Inflammatory macrophage treated with lipopolysaccharide for 4 hours (primary cell): ENCODE measurements at places on chromosomes 16 and 17.
A peak's percentile ranks its signal among the peaks of the same experiment; 100 is the strongest.

GRCh38 chr17:35889818-35890773, 9.9 kb upstream of the CCL5 start:
- peak; percentile 81 for DNase-seq

DNA sequence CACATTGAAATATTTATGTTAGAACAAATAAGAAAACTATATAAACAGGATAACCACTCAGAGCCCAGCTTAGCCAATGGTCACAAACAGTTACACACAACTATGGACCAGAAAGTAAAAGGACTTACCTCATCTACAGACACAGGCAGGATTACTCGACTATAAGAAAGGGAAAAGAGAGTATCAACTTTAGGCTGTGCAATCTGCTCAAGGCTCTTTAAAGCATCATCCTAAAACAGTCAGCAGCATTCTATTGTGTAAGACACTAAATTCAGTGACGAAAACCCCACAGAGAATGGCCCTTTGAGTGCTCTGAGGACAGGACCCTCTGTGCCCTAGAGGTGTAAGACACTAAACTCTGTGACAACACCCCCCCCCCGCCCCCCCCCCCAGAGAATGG, 4.2 kb downstream of the PITPNA start:
- peak; percentile 69 for DNase-seq

- DNase-seq = no peak
Measured at GRCh38 chr17:51155416-51155815, 2.1 kb downstream of the NME1 start.

GRCh38 chr16:88522276-88522949, 47.8 kb upstream of the ZC3H18 start:
- DNase-seq = no peak

DNA sequence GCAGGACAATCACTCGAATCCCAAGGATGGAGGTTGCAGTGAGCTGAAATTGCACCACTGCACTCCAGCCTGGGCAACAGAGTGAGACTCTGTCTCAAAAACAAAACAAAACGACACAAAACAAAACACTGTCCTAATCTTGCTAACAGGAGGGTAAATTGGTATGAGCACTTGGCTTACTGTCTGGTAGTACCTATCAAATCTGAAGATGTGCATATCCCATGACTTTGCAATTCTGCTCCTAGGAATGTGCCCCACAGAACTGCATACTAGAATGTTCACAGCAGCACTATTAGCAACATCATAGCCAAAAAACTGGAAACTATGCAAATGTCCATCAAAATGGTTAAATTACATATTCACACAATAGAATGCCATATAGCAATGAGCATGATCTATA, 15.7 kb downstream of the MTSS2 start:
- DNase-seq = no peak

GRCh38 chr17:78197147-78197832, 10.1 kb downstream of the AFMID start:
- no peak for DNase-seq

DNA sequence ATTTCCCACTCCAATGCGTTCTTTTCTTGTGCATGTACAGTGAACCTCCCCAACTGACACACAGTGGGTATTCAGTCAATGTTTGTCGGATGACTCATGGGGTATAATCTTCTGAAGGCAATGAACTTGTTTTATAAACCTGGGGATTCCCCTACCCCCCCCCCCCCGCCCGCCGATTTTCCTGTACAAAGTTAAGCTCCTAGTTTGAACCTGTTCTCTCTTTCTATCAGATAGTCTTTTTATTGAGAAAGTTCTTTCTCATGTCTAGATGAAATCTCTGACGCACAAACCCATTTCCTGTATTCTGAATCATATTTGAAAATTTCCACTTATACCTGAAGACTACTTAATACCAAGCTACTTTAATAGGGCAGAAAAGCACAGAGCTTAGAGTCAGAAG, 338.3 kb downstream of the CA10 start:
- DNase-seq = no peak

GRCh38 chr17:69757688-69758430, 317.2 kb upstream of the KCNJ16 start:
- DNase-seq = peak; percentile 93

DNA sequence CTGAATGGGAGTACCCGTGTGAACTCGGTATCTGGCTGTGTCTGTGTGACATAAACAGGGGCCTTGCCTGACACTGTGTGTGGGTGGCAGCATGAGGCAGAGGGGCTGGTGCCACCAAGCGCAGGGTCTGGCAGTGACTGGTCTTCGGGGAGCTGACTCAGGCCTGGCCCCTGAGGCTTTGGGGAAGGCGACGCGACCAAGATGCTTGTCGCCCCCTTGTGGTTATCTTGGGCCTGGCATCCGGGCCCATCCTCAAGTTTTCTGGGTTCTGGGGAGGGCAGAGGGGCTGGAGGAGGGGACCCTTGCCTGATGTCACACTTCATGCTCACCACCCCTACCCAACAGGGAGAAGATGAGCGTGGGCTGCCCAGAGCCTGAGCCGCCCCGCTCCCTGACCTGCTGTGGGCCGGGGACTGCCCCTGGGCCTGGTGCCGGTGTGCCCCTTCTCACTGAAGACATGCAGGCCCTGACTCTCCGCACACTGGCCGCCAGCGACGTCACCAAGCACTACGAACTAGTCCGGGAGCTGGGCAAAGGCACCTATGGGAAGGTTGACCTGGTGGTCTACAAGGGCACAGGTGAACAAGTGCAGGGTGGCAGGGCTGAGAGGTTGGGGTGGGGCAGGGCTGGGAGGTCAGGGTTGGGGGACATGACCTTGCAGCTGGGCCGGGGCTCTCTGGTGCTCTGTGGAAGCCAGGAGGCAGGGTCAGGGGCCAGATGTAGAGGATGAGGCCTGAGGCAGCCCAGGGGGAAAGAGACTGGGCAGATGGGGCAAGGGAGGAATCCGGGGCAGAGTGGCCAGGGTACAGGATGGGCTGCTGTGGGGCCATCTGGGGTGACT, 24.9 kb downstream of the SBK1 start:
- DNase-seq = peak; percentile 52

DNA sequence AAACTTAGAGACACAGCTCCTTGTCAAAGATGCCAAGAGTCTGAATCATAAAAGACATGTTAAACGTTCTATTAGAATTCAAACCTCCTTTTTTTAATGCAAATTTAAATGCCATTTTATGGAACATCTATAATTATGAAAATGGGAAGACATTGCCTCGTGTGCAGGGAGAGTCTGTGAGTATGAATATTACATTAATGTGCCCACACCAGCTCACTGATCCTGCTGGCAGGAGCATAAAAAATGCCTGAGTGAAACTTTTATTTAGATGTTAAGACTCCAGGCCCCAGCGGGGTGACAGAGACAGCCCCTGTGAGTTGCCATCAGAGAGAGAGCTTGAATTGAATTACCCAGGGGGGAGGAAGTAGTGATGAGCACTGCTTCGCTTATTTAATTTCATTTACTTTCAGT, 84.8 kb downstream of the SNX11 start:
- no peak for DNase-seq

DNA sequence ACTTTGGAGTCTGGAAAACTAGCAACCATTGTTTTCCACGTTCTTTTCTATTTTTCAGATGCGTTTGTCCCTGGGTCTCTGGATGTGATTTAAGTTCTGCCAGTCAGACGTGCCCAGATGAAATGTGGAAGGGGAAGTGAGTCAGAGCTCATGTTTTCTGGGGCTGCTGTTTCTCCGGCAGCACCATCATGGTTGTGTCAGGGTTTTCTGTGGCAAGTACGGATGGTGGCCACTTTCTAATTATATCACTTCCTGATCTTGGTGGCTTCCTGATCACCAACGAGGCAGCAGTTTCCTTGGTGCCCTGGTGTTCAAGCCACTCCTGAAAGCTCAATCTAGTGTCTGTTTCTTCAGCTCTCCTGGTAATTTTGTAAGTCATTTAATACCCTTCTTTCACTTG, 31.4 kb upstream of the PMFBP1 start:
- peak; percentile 95 for DNase-seq

DNA sequence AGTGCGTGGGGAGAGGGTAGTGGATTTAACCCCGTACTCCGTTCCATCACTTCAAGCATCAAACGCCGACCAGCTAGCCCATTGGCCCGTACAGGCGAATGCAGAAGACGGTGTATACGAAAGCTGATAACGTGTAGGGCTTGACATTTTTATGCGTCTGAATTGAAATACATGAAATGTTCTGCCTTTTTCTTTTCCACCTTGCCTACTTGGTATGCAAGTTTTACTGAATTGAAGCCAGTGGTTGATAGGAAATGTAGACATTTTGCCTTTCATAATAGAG, 834 bp upstream of the STAT3 start:
- DNase-seq = no peak

DNA sequence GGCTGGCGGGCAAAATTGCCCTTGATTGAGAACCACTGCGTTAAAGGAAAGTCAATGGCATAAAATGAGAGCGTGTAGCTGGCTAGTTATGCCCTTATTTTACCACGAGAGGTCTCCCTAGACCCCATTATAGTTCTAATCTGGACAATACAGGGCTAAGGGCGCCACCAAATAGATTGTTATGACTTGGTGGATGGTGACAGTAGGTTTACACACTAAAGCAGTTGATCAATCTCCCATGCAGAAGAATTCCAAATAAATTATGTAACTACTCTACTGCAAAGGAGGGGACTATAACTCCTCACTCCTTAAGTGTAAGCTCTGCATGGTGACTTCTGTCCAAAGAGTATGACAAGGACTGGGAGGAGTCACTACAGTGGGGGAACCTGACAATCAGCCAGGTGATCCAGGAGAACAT, 20.4 kb upstream of the YPEL2 start:
- DNase-seq = peak; percentile 72

DNA sequence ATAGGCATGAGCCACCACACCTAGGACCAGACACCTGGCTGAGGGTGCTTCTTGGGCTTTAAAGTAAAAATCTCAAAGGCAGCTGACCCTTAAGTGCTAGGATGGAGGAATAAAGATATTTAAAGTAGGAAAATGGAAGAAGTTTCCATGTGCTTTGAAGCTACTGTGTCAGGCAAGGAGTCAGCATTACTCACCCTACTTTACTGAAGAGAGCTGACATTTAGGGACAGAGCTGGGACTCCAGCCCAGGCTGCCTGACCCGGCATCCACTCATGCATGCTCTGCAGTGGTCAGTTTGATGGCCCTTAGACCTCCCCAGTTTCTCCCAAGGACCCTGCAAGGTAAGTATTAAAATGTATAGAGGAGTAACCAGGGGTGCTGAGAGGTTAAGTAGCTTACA, 124.7 kb upstream of the PLCG2 start:
- DNase-seq = no peak

- peak; percentile 98 for DNase-seq
Measured at GRCh38 chr17:76598004-76598439, 12.4 kb upstream of the ST6GALNAC2 start.

- no peak for DNase-seq
Measured at GRCh38 chr16:49867796-49868668, 12.1 kb upstream of the ZNF423 start.

GRCh38 chr16:68229431-68230175, 6.3 kb downstream of the ESRP2 start:
- DNase-seq = peak; percentile 31

DNA sequence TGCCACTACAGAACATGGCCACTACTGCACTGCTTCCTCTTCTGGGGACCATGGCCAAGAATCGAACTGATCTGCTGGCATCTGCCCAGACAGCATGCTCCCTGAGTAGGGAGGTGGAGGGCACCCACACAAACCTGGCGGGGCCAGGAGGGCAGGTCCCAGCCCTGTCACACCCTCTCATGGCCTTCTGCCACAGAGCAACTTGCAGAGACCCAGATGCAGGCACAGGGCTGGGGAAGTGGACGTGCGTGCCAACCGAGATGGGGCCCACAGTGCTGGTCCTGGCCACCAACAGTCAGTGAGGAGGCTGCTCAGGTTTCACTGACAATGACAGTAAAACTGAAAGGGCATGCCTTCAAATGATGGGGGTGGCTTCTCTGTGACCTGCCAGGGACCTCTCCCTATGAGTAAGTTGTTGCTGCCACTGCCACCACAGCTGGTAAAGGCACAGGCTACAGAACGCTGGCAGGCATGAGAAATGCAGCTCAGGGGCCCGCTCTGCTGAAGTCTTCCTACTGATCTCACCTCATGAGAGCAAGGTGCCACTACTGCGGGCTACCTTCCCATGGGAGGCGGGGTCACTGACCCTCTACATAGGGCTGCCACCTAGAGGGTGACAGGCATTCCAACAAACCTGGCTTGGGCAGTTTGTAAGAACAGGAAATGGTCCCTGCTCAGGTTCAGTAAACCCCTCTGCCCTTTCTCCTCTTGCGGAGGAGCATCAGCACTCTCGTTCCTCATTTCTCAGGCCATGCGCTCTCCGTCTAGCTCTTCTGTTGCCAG, 15.5 kb downstream of the HIC1 start:
- DNase-seq = no peak

DNA sequence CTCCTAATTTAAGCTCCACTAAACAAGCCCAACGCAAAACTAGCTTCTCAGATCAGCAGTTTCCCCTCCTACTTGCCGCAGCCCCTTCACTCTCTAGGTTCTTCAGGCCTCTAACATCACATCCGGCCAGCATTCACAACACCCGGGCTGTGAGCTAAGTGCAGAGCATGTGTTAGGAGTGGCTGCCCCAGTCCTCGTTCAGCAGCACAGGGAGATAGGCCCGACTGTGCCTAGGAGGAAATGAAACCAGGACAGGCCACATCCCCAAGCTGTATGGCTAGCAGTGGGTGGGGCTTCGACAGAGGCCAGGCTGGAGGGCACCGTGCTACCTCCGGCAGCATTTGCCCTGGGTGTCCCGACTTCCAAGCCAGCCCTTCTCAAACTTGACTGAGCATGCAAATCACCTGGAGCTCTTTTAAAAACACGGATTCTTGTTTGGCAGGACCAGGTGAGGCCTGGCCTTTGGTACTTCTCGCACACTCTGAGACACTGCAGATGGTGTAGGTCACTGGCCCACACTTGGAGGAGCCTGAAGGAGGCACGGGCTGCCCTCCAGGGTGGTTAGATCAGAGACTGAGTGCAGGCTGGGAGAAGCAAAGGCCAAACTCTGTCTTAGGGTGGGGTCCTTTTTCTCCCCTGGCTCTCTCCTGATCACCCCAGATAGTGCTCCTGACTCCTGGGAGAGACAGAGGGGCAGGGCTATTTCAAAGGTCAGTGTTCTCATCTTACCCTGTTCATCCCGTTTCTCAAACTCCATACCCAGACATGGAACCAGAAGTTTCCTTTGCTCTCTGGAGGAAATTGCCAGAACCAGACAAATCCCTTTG, 202.0 kb downstream of the C16orf78 start:
- DNase-seq = peak; percentile 83

DNA sequence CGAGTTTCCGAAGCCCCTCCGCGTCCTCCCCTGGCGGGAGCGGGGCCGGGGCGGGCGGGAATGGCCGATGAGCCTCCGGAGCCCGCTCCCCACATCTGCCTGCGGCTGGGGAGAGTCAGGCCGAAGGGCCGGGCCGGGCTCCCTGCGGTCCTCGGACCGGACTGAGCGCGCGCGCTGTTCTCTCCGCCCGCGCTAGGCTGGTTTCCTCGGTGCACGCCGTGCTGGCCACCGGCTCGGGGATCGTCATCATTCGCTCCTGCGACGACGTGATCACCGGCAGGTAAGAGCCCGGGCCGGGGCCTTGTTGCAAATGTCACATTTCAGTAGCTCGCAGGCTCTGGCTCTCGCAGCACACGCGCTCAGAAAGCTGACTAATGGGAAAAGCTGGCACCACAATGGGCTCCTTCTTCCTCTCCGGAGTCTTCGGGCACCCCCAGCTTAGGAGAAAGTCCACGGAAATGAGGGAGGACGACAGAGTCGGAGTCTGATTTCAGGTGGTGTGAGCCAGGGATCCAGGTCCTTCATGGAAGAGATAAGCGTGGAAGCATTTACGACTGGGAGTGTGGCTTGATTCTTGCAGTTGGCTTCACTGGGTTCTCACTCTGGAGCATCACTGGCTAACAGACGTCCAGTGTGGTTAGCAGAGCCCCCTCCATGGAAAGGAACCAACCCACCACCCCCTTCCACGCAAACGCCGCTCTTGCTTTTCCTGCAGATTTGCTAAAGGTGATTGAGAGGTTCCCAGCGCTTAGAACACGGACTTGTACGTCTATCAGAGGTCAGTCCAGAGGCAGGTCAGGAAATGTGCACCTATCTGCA, 715 bp downstream of the TLCD3A start:
- no peak for DNase-seq
